Putamen (tissue), 1 donor: ENCODE measurements at places on chromosomes 1 and 21.

DNA sequence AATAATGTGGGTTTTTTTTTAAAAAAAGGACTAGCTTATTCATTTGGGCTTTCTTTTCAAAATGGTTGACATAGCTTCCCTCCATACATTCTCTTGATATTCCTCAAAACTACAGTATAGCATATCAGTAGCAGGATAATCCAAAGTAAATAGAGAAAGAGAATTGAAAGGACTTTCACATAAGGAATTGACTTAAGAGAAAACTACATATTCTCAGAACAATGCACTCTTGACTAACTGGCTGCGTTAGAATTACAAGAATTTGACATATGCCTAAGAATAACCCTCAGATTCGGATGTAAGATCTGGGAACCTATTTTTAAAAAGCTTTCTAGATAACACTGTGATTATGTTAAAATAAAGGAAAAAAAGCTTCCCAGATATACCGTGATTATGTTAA, 3.1 kb downstream of the PRKAB2 start:
- DNase-seq, result no peak

DNA sequence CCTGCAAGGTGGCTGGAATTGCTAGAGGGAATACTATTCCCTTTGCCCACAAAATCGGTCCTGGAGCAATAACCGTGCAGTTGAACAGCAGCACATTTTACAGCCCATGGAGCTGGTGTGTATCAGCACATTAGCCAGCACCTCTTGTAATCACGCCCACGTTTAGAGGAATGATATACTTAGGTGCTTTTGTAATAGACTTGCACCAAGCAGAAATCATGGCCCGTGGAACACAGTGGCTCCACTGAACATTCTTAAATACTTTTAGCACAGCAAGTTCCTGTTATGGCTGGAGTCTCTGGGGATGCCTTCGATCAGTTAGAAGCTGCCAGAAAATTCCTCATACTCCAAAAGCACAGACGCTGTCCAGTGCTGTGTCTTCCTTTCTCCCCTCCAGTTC, 218.1 kb upstream of the FAM78B start:
- no peak for DNase-seq

- DNase-seq, result no peak
These were observed 306.0 kb upstream of the KAZN start for GRCh38 chr1:14292520-14292919.

DNA sequence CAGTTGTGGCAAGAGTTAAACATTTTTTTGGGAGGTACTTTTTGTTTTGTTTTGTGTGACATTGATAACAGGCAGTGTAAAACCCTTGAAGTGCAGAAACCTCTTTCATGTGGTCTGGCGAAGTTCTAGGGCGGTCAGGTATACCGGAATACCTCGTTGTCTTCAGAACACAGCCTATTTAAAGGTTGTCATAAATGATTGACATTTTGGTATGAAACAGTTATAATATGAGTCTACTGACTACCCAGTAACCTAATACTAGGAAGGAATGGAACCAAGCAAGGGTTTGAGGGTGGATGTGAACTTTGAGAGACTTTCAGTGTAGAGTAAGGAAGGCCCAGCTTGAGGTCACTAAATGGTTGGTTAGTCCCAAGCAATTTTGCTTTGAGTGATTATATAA, 40.5 kb downstream of the PATJ start:
- DNase-seq, result no peak

GRCh38 chr1:8497210-8497819, 179.4 kb downstream of the SLC45A1 start:
- DNase-seq, result no peak

DNA sequence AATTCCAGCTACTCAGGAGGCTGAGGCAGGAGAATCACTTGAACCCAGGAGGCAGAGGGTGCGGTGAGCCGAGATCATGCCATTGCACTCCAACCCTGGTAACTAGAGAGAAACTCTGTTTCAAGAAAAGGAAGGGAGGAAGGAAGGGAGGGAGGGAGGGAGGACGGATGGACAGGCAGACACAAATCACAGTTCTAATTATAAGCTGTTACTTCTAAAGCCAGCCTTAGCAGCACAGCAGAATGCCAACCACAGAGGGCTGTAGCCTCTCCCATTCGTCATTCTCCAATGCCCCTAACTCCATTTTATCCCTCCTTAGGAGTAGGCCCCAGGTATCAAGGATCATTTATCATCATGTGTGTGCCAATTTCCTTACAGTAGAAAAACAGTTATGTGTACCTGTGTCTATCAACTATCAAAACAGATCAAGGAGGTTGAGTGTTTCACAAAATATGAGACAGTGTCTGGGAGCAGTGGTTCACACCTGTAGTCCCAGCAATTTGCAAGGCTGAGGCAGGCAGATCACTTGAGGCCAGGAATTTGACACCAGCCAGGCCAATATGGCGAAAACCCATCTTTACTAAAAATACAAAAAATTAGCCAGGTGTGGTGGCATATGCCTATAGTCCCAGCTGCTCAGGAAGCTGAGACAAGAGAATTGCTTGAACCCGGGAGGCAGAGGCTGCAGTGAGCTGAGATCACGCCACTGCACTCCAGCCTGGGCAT, 19.1 kb downstream of the USP48 start:
- no peak for DNase-seq

GRCh38 chr21:15042531-15042930, 22.3 kb downstream of the NRIP1 start:
- DNase-seq, result no peak

DNA sequence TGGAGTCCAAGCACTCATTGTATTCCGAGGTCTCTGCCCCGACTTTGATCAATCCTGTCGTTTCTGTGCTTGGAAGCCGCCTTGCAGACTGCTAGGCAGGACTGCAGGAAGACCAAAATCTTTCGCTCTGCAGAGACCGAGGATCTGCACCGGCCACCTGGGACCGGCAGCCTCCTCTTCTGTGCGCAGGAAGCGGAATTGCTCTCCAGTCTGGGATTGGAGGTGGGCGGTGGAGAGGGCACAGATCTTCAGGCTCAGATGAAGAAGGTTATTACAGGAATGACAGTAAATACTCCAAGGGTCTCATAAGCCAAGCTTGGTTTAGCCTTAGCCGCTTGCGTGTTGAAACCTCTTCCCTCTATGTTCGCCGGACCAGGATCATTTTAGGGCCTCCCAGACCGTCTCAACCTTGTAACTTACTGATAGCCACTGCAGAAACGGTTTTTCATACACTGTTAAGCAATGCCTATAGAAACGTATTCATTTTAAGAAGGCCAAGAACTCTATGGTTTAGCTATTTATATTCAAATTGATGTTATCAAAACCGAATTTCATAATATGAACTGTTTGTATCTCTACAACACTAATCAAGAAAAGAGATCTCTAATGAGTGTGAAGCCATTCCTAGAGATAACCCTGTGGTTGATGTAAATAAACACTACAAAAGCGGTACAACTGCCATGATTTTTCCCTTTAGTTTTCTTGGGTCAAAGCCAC, 1.1 kb downstream of the MIA3 start:
- peak; percentile 25 for DNase-seq

GRCh38 chr1:160706526-160707235, 4.9 kb downstream of the CD48 start:
- DNase-seq, result no peak

GRCh38 chr1:171372418-171373084, 58.6 kb downstream of the FMO4 start:
- no peak for DNase-seq

DNA sequence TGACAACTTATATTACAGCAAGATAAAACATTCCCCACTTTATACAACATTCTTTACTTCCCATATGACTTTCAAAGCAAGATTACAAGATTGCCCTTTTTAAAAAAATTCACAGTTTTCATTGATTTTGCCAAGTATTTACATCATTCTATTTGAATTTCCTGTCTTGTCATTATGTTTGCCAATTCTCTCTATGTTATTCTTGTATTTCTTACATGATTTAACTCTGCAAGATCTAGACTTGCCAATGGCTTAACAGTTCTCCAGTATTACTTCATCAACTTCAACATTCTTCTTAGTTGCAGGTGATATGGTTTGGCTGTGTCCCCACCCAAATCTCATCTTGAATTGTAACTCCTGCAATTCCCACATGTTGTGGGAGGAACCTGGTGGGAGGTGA, 31.6 kb downstream of the FMO4 start:
- no peak for DNase-seq

DNA sequence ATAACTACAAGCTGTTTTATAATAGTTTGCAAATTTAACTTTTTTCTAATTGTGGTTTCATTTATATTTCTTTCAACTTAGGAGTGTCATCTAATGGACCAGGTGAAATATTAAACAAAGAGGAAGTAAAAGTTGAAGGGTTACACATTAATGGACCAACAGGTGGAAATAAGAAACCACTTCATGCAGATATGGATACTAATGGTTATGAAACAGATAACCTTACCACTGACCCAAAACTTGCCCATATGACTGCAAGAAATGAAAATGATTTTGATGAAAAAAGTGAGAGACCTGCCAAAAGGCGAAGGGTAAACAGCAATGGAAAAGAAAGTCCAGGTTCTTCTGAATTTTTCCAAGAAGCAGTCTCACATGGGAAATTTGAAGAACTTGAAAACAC, 59.7 kb downstream of the MIER1 start:
- DNase-seq, result no peak

DNA sequence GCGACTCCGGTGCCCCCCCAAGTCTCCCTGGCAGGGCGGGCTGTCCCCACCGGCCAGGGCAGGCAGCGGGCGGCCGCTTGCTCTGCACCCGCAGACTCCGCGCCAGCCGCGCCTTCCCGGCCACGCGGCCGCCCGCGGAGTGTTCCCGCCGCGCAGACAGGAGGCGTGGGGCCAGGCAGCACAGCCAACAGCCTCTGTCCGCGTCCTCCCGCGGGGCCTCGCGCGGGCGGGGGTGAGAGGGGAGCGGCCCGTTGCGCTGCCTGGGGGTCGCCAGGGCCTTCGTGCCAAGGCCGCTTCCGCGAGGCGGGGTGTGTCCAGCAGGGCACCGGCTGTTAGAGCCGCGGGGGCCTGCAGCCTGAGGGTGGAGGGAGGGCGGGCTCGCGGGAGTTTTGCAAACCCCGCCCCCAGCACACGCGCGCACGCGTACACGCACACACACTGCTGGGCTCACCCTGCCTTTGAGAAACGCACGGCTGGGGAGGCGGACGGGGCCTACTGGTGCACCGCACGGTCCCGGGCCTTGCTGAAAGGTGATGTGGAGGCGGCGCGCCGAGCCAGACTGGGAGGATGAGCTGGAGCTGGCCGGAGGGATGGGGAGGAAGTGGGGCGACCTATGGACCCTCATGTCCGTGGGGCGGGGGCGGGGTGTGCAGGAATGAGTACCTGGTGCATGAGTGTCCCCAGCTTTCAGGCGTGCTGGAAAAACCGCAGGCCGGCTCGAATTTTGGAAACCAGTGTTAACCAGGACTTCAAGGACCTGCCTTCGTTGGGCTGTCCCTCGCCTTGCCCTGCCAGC, 41.5 kb downstream of the KIAA1614 start:
- peak; percentile 71 for DNase-seq

- DNase-seq, result no peak
These were observed 40.0 kb downstream of the PDC start for GRCh38 chr1:186420923-186421322.

DNA sequence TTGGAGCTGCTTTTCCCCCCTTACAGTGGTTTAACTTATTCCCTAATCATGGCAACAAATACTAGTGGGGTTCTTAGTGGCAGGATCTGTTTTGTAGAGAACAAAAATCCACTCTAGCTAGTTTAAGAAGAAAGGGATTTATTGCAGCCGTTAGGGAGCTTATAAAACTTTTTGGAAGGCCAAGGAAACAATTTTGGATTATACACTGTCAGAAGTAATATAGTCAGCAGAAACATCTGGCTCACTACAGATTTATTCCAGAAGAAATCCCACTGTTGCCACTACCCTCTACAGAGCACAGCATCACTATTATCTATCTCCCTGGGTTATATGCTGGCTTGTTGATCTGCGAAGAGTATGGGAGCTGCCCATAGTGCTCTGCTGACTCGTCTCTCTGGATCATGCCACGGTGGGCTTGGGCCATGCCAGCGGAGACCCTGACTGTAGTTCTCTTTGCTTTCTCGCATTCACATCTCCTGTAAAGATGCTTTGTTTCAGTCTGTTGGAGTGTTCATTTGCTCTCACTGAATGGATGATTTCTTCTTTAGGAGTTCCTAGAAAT, 107.5 kb downstream of the ODF2L start:
- no peak for DNase-seq

GRCh38 chr21:42081138-42081537, 10.0 kb downstream of the UMODL1 start:
- no peak for DNase-seq

DNA sequence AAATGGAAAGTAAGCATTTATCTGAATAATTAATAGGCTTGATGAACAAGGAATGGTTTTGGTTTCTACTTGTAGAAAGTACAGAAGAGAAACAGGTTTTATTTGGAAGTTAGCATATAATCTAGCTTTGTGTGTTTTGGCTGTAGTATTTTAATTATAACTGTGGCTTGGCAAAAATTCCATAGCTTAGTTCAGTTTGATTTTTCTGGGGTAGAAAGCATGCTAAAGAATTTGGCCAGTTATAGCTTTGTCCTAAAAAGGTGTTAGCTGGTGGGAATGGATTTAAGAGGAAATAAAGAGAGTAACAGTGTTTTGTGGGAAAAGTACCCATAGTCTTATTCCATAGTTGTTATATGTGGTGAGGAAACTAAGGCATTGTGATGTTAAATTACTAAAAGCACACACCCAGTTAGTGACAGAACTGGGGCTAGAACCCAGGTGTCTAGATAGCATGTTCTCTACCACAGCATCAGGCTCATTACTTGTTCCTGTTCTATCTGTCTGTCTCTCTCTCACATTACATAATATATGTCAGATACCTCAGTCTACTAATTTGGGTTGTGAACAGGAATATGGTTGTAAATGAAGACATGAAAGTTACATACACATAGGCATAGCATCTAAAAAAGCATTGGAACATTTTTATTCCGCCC, 55.0 kb downstream of the MPZL1 start:
- no peak for DNase-seq

- DNase-seq, result no peak
These were observed 33.4 kb downstream of the DIPK1A start for GRCh38 chr1:92927870-92928269.

GRCh38 chr1:238312969-238313368, 422.2 kb upstream of the ZP4 start:
- DNase-seq, result no peak
